ENCODE measurements at places on chromosomes 2 and 18.
A peak's percentile ranks its signal among the peaks of the same experiment; 100 is the strongest.

GRCh38 chr2:129936334-129936934 lies 43.0 kb upstream of the RAB6C start:
- peak; percentile 72 for DNase-seq

DNA sequence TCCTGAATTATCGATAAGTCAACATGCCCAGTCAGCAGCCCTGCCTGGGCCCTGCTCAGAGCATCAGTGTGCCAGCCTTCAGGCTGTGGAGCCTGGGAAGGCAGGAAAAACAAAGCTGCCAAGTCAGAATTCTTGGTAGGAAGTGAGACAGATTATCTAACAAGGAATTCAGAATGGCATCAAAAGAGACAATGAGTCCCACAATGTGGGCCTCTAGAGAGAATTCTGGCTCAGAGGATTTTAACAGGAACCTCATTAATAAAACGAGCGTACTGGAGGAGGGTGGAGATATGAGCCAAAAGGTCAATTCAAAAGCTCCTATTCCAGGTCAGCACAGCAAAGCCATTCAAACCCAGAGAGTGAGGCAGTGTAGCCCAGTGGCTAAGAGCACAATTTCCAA lies 327.6 kb upstream of the MMADHC start:
- DNase-seq = no peak

DNA sequence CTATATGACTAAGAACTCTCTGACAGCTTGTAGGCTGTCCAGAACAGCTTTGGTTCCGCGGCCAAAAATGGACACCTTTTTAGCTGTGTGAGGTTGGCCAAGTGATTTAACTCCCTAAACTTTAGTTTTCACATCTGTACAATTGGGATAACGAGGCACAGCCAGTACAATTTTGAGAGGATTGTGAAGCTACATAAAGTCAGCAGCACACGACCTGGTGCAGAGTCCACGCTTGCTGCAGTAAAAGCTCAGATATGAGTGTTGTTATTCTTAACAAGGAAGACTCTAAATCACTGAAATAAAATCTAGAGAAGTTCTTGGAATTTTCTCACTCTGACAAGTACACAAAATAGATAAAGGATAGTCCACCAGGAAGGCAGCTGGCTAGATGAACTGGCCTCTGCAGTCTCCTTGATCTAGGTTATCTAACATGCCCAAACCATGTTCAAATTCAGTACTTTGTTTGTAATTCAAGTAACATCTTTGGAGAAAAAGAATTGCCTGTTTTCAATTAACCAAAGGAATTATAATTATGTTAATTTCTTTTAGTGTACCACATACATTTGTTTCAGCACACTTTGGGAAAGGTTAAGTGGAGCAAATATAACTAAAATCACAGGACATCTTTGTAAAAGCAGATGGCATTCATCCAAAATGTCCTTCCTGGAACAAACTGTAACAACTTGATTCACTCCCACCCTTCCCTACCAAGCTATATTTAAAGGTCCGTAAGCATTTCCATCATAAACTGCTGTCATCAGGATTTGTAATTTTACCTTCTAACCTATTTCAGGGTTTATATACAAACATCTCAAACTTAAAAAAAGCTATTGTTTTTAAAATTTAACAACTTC lies 201.7 kb upstream of the STK17B start:
- no peak for DNase-seq

DNA sequence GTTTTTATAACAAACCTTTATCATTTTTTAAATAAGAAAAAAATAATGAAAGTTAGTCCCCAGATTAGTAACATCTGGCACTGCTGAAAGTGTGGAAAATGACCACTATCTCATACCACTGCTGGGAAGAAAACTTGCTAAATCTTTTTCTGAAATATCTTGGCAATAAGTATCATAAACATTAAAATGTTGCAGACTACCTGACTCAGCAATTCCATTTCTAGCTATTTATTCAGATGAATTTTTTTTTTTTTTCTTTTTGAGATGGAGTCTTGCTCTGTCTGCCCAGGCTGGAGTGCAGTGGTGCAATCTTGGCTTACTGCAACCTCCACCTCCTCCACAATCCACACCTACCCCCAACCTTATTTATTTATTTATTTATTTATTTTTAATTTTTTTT lies 35.3 kb upstream of the SOS1 start:
- no peak for DNase-seq

- DNase-seq = peak; percentile 75
Observed at GRCh38 chr2:84904717-84905174, 710 bp upstream of the TMSB10 start.

GRCh38 chr2:241553981-241554380 lies 4.6 kb upstream of the BOK start:
- DNase-seq = no peak

GRCh38 chr2:111617299-111618225 lies 266.4 kb downstream of the ANAPC1 start:
- DNase-seq = peak; percentile 19

DNA sequence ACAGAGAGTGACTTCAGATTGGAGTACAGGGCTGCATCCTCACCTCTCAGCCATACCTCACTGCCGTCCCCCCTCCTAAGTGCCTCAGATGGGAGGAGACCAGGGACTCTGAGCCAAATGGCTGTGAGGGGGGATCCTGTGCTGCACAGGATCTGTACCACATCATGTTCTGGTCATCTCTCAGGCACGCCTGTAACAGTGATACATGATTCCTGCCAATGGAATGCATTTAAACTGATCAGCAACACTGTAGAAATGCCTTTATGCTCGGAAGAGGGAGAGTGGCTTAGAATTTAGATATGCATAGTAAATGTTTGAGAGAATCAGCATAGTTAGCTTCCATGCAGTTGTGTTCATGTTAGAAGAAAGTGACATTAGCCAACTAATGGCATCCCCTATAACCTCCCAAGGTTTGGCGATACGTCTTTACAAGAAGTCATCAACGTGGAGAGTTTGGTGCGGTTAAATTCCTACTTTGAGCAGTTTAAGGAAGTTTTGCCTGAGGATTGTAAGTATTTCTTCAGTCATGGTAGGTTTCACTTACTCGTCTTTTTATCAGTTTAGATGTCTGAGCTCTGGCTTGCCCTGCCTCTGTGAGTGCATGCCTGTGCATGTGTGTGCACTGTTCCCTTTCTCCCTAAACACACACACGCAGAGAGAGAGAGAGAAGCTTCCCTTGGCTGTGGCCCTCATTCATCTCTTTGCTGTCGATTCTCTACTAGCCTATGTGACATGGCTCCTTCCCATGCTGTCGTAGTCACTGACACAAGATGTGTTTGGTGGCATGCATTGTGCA lies 40.0 kb downstream of the COA5 start:
- no peak for DNase-seq

Measured in adrenal gland (tissue), 19 donors.